Spinal cord (tissue), 10 donors: ENCODE measurements at places on chromosomes 2 and 18.

- no peak overlapping the region for H3K27ac ChIP-seq
- no peaks in the 10 kb centered on the region for H3K36me3 ChIP-seq
- H3K27me3 ChIP-seq: no peaks in the 10 kb centered on the region
- no peak for DNase-seq
- H3K4me3 ChIP-seq: no peak overlapping the region
These were observed 906.1 kb downstream of the SLC4A3 start for GRCh38 chr2:220533485-220533884.

DNA sequence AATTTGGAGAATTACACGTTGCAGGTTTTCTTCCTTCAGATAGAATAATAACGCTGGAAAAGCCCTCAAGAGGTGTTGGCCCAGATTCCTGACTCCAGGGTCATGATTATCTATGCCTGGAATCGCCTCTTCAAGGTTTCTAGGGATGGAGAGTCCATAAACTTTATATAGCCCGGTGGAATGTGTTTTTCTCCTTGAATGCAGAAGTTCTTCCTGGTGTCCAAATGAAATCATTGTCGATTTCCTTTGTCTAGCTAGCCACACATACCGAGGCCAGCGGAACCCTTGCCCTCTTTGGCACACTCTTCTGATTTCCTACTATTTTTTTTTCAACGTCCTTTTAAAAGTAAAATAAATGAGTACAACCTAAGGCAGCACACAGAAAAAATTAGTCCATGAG lies 117.8 kb downstream of the PID1 start:
- no peaks in the 10 kb centered on the region for H3K36me3 ChIP-seq
- H3K4me1 ChIP-seq: peaks cover 12% of the 10 kb centered on the region
- DNase-seq: no peak
- H3K27me3 ChIP-seq: no peaks in the 10 kb centered on the region

DNA sequence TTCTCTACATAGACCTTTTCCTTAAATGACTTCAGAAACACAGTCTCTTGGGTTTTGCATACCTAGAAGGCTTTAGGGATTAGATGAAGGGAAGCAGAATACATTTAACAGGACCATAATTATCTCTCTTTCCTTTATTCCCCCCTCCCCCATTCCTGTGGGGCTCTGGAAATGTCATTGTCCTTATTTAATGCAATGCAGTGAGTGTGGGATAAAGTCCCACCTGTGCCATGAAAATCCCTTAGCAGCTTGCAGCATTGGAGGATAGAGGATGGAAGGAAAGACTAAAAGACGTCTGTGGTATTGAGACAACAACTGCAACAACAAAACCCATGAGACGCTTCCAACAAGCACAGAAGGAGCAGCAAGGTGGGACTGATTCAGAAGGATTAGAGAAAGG lies 117.8 kb upstream of the DCC start:
- no peaks in the 10 kb centered on the region for H3K27me3 ChIP-seq
- H3K4me1 ChIP-seq: no peaks in the 10 kb centered on the region

DNA sequence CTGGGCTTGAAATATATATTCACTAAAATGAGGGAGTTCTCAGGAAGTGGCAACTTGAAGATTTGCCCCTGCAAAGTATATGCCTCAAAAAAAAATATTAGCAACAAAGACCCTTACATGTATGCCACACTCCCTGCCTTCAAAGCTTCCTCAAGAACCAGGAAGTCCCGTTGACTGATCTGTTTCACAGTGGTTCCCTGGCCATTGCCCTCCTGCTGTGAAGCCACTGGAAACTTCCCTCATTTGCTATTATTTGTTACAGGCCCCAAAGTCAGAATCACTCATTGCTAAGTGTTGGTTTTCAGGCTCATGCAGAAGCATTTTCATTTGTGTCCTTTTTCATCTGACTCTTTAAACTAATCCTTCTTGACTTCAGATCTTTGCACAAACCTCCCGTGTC lies 421.5 kb downstream of the ZNF521 start:
- no peaks in the 10 kb centered on the region for H3K36me3 ChIP-seq
- H3K27ac ChIP-seq: no peak overlapping the region
- H3K27me3 ChIP-seq: no peaks in the 10 kb centered on the region
- no peaks in the 10 kb centered on the region for H3K4me1 ChIP-seq

DNA sequence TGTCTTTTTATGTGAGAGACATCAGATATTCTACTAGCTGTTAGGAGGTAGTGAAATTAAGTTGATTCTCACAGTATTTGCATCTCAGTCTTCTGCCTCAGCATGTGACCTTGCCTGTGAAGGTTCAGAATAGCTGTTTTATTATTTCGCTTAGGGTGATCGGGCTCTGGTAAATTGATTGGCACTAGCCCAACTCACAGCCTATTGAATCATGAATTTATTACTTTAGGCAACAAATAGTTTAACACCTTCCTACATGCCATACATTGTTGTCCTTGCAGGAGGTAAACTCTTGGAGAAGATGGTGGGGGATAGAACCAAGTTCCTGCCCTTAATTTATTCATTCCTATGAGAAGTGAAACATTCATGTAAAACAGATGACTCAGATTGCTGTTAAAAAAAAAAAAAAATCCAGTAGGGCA lies 101.9 kb downstream of the GPD2 start:
- H3K4me1 ChIP-seq: no peaks in the 10 kb centered on the region
- no peak overlapping the region for H3K4me3 ChIP-seq
- no peak overlapping the region for H3K27ac ChIP-seq
- no peak for DNase-seq
- no peaks in the 10 kb centered on the region for H3K36me3 ChIP-seq

GRCh38 chr18:28127763-28128658 lies 48.9 kb downstream of the CDH2 start:
- no peak overlapping the region for H3K27ac ChIP-seq
- no peaks in the 10 kb centered on the region for H3K36me3 ChIP-seq
- DNase-seq: no peak
- no peak overlapping the region for H3K4me3 ChIP-seq

DNA sequence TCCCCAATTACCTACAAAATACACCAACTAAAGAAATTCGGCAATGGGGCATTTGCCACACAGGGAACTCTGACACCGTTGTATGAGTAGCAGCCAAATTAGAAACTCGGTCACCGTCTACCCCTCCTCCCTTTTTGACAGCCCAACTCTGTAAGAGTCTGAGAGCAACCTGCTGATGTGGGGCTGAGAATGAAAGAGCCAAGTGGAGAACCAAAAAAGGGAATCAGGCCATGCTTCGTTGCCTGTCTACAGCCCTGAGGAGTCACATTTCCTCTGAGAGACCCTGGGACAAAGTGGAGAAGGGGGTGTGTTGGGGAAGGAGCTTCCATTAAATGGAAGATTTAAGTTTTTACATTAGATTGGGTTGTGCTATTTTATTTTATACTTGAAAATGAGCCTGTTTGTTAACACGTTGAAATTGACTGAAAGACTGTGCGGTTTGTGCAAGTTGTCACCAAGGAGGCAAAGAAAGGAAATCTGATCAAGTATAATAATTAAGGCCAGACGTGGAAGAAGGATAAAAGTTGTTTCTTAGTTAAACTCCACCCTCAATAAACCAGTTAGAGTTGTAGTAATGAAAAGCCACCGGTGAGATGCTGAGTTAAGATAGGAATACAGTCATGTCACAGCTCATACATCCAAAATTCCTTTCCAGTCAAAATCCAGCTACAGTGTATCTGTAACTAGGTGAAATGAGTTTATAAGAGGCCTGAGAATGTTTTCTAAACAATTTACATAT lies 131.7 kb upstream of the CREB1 start:
- H3K27me3 ChIP-seq: no peaks in the 10 kb centered on the region
- no peak for DNase-seq
- no peak overlapping the region for H3K27ac ChIP-seq
- H3K4me3 ChIP-seq: no peak overlapping the region
- H3K4me1 ChIP-seq: no peaks in the 10 kb centered on the region

DNA sequence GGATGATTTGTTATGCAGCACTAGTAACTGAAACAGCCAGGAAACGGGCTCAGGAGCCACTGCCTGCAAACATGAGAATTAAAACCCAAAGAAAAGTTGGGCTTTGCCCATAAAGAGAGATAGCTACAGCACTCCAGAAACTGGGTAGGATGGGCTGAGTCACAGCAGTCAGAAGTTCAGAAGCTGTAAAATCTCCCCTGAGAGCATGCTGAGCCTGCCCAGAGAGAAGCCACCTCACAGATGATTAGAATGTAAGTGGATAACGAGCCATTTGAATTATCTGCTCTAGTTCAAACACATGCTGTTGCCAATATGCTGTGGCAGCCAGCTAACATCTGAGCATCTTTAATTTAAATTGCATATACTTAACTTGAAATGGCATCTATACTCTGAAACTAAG lies 388.1 kb upstream of the ACVR2A start:
- H3K27me3 ChIP-seq: no peaks in the 10 kb centered on the region
- H3K27ac ChIP-seq: no peak overlapping the region
- DNase-seq: no peak
- H3K4me1 ChIP-seq: no peaks in the 10 kb centered on the region
- H3K36me3 ChIP-seq: no peaks in the 10 kb centered on the region

DNA sequence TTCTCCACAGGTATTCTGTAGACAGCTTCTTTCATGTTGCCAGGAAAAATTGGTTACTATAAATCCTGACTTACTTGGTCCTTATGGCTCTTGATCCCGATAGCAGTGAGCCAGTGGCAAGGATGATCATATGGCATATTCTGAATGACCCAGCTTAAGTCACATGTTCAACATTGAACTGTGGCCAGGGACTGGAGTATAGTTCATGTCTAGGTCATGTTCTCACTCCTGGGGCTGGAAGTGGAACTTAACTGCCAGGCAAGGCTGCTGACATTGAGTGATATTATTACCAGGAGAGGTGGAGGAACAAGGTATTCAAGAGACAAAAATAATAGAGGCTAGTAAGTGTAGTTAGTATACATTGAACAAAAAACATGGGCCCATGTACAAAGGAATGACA lies 26.2 kb downstream of the R3HDM1 start:
- no peak for DNase-seq
- no peak overlapping the region for H3K27ac ChIP-seq
- no peaks in the 10 kb centered on the region for H3K27me3 ChIP-seq
- H3K4me3 ChIP-seq: no peak overlapping the region
- H3K4me1 ChIP-seq: no peaks in the 10 kb centered on the region
- no peaks in the 10 kb centered on the region for H3K36me3 ChIP-seq

DNA sequence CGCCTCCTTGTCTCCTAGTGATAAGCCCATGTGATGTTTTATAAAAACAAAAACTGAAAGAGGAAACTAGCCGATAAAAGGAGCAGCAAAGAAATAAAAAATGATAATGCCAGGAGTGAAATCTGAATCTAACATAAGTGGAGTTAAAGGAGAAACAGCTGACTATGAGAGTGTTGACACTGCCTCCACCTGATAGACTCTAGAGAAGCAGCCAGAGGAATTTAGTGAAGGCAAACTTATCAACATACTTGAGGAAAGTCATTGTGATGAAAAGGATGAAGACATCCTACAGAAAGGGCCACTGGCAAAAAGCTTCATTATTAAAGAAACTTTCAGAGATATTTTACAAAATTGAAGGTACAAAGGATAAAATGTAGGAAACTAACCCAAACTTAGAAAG lies 1.9 kb downstream of the M1AP start:
- no peak for DNase-seq
- H3K36me3 ChIP-seq: no peaks in the 10 kb centered on the region
- no peak overlapping the region for H3K4me3 ChIP-seq
- peaks cover 3% of the 10 kb centered on the region for H3K4me1 ChIP-seq

DNA sequence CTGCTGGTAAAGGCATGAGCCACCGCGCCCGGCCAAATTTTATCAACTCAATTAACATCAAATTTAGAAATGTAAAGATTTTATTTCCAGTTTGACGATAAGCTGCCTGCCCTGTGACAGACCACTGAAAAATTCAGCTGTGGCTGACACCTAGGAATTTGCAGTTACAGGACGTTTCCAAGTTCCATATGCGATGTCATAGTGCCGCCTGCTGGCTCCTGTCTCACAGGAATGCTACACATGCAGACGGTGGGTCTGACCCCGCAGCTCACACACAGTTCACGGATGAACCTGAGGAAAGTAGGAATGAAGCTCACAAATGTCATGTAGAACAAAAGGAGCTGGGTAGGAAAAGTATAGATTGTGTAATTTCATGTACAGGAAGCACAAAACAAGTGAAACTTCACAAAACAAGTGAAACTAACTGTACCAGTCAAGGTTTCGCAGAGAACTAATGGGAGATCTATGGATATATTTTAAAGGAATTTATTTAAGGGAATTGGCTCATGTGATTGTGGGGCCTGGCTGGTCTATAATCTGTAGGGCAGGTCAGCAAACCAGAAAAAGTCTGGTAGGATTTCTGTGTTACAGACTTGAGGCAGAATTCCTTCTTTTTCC lies 13.2 kb upstream of the SEH1L start:
- no peaks in the 10 kb centered on the region for H3K36me3 ChIP-seq
- H3K27ac ChIP-seq: no peak overlapping the region
- no peaks in the 10 kb centered on the region for H3K4me1 ChIP-seq
- no peak overlapping the region for H3K4me3 ChIP-seq
- DNase-seq: peak; percentile 74
- H3K27me3 ChIP-seq: no peaks in the 10 kb centered on the region
